ENCODE measurements at places on chromosomes 3 and 15. TPM values are rescaled to one million over a fixed set of nuclear protein-coding genes. Genes with fewer than 3 reads are reported as not detected.

PLAAT1 gene
- total RNA-seq: not detected

MUC4 gene
- not detected for total RNA-seq

PHLDB2 gene
- 43.4 TPM for total RNA-seq

ROPN1 gene
- total RNA-seq: not detected

ZNF860 gene
- total RNA-seq: under 0.01 TPM

ZFYVE19 gene
- 23.6 TPM for total RNA-seq

PRICKLE2 gene
- total RNA-seq: 29.4 TPM

ESYT3 gene
- 0.51 TPM for total RNA-seq
